Brain pericyte (primary cell): ENCODE measurements at places on chromosomes 7 and 10.
A peak's percentile ranks its signal among the peaks of the same experiment; 100 is the strongest.

DNA sequence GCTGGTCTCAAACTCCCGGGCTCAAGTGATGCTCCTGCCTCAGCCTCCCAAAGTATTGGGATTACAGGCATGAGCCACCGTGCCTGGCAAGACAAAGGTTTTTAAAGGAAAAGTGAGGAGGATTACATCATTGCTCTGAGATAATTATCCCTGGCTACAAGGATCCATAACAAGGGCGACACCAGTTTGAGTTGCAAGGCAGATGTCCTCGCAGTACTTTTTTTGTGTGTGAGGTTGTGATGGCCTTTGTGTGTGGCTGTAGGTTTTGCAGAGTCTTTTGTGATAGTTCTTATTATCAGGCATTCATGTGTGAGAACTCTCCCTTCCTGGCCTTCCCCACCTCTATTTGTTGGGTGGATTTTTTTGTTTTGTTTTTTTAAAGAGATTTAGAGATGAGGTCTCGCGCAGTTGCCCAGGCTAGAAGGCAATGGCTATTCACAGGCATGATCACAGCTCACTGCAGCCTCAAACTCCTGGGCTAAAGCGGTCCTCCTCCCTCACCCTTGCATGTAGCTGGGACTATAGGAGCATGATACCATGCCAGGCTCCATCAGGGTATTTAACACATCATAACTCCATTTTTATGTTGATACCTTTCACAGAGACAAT lies 10.0 kb downstream of the BTBD16 start:
- no peak for DNase-seq

- DNase-seq: no peak
Observed at GRCh38 chr7:102156867-102157266, 129.8 kb upstream of the SH2B2 start.

DNA sequence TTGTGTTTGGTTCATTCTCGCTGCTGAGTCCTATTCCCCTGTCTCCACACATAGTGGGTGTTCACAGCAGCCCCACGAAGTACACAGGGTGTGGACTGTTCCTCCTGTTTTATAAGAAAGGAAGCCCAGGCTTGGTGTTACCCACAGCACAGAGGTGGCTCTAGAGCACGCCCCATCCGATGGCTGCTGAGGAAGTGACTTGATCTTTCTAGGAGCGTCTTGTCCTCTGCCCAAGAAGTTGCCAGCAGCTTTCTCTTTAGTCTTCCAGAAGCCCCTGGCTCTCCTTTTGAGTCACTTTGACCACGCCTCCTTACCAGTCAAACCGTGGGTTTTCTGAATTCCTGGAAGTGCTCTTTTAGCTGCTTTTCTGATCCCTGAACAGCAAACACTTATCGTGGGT lies 94.0 kb downstream of the GRK5 start:
- DNase-seq: no peak

- DNase-seq: no peak
Observed at GRCh38 chr10:6279540-6280267, 77.0 kb downstream of the PFKFB3 start.

GRCh38 chr7:84181628-84182027 lies 13.0 kb downstream of the SEMA3A start:
- no peak for DNase-seq

DNA sequence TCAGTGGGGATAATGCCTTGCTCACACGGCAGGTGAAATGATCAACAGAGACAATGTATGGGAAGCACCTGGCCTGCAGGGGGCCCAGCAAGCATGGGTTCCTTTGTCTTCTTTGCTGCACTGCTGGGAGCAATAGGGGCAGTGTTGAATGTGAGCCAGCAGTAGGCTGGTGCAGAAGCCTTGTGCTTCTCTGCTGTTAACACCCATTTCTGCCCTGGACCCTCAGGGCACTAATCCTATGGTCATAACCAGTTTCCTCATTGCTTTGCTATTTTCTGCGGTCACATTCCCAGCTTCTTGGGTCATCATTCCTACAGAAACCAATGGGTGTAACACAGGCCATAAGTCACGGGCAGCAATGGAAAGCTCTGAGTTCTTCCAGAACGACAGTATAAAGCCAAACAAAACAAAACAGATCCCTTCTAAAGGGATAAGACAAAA lies 10.9 kb upstream of the LGI1 start:
- peak; percentile 70 for DNase-seq

- no peak for DNase-seq
Observed at GRCh38 chr7:154915600-154915999, 87.3 kb downstream of the PAXIP1 start.

DNA sequence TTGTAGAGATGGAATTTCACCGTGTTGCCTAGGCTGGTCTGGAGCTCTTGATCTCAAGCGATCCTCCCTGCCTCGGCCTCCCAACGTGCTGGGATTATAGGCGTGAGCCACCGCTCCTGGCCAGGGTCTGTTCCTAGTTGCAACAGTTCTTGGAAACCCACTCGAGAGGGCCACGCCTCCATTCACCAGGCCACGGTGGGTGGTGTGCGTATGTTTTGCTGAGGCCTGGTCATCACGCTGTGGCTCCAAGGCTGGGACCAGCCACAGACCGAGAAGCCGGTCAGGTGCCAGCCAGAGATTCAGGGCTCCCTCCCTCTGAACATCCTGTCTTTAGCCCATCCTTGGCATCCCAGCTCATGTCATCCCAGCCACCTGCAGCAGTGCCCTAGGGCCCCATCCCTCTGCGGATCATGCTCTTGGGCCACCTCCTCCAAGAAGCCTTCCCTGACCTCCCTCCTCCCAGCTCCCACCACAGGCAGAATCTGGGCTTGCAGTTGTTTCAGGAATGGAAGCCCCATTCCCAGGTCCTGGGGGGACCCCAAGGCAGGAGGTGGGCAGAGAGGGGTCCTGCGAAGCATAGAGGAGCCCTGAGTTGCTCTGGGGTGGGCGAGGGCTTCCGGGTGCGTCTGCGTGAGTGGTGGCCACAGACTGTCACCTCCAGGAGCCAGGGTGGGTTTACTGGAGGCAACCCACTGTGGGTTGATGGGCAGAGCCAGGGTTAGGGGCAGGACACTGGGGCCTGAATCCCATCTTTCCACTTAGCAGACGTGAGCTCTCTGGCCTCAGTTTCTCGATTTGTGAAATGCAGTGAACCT lies 5.2 kb downstream of the LAT2 start:
- no peak for DNase-seq

- no peak for DNase-seq
Observed at GRCh38 chr10:32713560-32713959, 244.5 kb downstream of the ITGB1 start.

DNA sequence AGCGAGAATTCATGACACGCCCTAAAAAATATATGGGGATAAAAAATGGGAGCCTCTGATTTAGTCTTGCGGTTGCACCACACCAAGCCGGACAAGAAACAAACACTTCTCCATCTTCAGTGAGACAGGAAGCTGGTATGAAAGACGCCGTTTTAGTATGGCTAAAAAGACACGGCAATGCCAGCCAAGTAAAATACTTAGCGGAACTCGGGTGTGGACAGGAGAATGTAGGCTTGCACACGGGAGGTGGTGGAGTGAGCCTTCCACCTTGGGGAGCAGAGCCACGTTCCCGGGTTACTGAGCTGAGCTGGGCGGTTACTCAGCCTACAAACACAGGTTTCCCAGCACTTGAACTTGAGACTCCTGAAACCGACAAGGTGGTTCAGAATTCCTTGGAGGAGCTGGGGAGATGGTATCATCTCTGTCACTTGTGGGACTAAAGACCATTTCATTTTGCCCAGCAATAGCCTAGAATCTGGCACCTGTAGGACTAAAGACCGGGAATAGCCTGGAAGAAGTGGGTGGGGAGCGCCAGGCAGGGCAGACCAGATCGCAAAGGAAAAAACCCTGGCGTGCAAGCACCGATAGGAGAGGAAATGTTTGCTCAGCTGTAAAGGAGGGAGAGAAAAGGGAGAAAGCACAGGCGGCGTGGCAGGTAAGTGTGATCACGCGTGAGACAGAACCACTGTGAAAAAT lies 34.8 kb upstream of the SEPHS1 start:
- no peak for DNase-seq

DNA sequence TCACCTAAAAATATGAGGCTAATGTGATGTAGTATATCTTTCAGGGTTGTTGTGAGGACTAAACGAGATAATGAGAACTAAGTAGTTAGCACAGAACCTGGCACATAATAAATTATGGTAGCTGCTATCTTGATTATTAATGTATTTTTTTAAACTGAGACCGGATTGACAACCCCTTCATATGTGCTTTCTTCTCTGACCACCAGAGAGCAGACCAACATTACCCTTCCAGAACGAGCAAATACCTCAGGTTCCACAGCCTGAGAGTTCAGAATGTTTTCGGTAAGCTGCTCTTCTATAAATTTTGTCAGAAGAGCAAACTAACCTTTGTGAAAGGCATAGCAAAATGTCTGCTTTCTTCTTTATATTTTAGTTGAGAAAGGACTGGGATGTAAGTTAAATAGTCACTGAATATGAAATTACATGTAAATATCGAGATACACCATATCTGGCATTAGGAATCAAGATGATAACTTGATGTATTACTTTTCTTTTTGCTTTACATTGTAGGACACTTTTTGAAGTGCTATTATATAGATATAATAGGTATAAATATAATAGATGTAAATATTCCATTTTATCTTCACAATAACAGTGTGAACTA lies 13.6 kb upstream of the BPGM start:
- no peak for DNase-seq

DNA sequence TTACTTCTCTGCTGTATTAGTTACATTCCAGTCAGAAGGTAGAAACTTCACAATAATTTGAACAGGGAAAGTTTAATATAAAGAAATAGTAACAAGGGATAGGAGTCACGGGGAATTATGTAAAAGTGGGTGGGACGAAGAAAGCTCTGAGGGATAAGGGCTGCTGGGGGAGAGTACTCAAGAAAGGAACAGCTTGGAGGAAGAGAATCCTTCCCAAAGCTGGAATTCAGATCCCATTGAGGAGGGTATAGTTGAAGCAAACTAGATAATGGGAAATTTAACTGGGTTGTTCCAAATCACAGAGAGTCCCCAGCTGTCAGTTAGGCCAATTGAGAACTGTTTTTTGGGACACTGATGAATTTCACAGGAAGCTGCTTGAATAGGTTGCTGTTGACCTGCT lies 53.2 kb upstream of the MACC1 start:
- DNase-seq: no peak

- DNase-seq: no peak
Observed at GRCh38 chr10:131127138-131127589, 184.4 kb downstream of the TCERG1L start.

GRCh38 chr10:74008212-74008731 lies 10.4 kb downstream of the VCL start:
- no peak for DNase-seq

DNA sequence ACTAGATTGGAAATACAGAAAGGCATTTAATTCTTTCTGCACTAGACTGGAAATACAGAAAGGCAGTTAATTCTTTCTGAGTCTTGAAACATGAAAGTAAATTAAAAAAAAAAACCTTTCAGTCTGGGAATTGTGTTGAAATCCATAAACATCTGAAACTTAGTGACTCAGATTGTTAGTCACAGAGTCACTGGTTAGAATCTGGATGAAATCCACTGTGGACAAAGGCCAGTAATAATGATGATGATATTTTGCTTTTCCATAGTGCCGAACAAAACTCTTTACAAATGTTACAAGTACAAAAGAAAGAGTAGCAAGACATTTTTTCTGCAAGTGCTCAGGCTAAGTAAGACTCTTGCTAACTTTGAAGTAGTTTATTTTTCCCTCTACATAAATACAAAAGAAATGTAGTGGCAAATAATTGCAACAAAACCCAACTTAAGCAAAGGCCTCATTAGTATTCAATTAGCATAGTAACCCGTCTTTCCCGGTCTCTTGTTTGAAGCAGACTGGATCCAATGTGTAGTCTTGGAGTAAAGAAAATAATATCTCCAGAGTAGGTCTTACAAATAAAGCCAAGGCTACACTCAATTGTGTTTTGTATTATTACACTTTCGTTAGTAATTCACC lies 5.8 kb upstream of the PRTFDC1 start:
- peak; percentile 61 for DNase-seq

- no peak for DNase-seq
Observed at GRCh38 chr10:65125212-65125611, 1604.0 kb downstream of the REEP3 start.

GRCh38 chr10:132341017-132341416 lies 9.0 kb downstream of the LRRC27 start:
- no peak for DNase-seq

GRCh38 chr10:107103174-107104025 lies 61.1 kb downstream of the SORCS1 start:
- DNase-seq: no peak

GRCh38 chr10:131855461-131856401 lies 45.1 kb upstream of the PPP2R2D start:
- no peak for DNase-seq

GRCh38 chr10:70528741-70529362 lies 50.3 kb downstream of the PALD1 start:
- DNase-seq: no peak

DNA sequence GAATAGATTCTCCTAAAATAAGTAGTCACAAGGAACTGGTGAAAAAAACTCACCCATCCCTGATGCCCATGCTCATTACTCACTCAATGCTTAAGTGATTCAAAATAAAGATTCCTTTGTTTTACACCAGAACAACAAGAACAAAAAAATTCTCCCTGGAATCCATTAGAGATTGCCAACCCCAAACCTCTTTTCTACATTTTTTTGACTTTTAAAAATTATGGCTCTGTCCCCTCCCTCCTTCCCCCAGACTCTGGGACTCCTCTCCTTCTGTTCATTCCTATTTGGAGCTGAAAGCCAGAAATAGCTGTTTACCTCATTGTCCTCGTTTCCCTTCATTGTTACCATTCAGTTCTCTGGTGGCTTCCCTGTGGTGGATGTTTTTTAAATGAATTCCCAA lies 63.2 kb upstream of the FHIP2A start:
- no peak for DNase-seq

- no peak for DNase-seq
Observed at GRCh38 chr7:67470256-67470751, 473.7 kb downstream of the TYW1 start.

DNA sequence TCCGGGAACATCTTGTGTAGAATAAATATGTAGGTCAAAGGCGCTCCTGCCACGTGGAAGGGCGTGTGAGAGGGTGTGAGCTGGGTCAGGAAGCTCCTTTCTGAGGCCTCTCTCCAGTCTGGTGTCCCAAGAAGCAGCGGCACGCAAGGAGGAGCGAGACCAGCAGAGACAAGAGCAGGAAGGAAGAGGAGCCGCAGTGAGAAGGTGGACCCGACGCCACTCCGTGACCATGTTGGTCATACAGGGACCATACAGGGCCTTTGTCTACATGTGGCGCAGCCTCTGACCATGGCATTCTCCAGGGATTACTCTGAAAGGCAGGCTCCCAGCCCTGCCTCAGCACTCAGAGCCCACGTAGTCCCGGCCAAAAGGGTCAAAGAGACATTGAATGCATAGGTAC lies 26.2 kb upstream of the EN2 start:
- no peak for DNase-seq

- DNase-seq: no peak
Observed at GRCh38 chr7:105298439-105298894, 90.3 kb downstream of the SRPK2 start.

DNA sequence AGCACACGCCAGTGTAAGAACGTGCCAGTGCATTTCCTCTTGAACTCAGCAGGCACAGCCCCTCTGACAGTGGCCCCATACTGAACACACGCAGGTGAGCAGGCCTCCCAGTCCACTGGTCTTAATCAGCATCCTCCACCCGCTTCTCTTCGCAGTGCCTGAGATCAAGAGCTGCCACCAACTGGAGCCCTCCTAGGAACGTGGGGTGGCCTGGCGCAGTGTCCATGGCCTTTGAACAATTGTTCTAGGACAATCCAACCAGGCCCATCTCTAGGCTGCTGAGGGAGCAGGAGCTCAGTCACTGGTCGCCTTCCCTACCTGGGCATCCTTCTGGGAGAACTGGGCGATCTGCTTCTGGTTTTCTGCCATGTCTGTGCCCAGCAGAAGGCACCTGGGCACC lies 15.2 kb downstream of the PYROXD2 start:
- DNase-seq: no peak
